ENCODE measurements at places on chromosomes 6 and 20. TPM values are rescaled to one million over a fixed set of nuclear protein-coding genes. Genes with fewer than 3 reads are reported as not detected.

DNA sequence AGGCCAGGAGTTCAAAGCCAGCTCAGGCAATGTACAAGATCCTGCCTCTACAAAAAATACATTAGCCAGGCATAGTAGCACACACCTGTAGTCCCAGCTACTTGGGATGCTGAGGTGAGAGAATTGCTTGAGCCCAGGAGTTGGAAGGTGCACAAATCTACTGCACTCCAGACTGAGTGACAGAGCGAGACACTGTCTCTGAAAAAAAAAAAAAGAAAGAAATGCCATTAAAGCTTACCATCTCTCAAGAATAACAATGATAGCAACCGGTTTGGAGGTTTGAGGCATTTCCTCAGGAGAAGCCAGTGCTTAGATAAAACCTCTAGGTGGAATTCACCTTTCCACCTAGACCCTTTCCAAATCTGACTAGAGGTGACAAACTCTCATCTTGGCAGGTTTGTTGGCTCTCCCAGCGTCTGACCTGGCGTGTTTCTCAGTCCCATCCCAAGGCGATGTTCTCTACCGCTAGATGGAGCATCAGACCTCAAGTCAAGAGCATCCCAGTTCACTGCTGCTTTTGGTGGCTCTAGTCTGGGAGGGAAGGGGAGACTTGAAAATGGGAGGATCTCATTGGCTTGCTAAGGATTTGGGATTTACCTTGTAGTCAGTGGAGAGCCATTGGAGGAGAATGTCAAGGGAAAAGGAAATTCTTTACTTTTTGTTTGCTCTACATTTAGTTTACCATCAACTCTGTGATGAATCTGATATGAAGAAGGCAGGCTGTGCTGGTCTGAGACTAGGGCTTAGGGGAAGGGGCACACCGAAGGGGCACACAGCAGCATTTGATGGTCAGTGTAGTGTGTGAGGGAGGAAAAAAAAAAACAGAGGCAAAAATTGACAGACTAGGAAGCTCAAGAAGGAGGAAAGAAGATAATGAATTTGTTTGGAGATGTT lies 67.9 kb downstream of the NCOA7 start:
- no peak overlapping the region for H3K27ac ChIP-seq
- peaks cover 3% of the 10 kb centered on the region for H3K4me1 ChIP-seq
- H3K4me3 ChIP-seq, result no peak overlapping the region

DNA sequence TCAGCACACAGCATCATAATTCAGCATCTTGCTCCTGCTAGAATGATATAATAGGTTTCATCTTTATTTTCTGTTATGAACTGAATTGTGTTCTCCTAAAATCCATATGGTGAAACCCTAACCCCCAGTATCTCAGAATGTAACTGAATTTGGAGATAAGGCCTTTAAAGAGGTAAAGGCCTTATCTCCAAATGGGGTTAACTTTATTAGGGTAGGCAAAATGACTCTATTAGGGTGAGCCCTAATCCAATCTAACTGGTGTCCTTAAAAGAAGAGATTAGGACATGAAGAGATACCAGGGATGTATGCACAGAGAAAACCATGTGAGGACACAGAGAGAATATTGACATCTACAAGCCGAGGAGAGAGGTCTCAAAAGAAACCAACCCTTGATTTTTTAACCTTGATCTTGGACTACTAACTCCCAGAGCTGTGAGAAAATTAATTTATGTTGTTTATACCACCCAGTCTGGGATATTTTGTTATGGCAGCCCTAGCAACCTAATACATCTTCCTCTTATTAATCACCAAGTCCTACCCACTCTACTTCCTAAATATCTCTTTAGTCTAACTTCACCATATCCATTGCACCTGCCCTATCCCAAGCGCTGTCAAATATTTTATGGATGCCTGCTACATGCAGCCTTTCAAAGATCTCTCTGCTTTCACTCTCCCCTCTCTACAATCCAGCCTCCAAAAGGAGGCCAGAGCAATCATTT lies 8.5 kb upstream of the MRS2 start:
- no peak overlapping the region for H3K4me3 ChIP-seq
- peaks cover 1% of the 10 kb centered on the region for H3K4me1 ChIP-seq
- H3K36me3 ChIP-seq, result no peaks in the 10 kb centered on the region
- peaks cover 13% of the 10 kb centered on the region for H3K27me3 ChIP-seq
- DNase-seq, result no peak
- H3K27ac ChIP-seq, result no peak overlapping the region

DNA sequence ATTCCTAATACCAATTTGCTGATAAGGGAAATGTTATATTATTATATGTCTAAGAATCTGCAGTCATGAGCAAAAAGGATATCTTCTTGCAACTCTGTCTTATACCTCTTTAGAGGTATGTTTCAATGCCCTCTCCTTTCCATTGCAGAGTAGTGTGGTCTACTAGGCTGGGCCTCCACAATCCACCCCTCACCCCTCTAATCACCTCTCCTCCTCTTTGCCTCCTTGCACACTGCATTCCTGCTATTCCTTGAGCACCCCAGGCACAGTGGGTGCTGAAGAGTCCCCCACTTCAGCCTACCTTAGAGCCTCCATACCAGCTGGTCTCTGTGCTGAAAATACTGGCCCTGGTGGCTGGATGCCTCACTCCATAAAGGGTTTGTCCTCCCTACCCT lies 26.9 kb downstream of the ARMC2 start:
- H3K4me1 ChIP-seq, result peaks cover 54% of the 10 kb centered on the region
- peaks cover 10% of the 10 kb centered on the region for H3K27me3 ChIP-seq
- H3K27ac ChIP-seq, result peak overlapping the region; percentile 81

DNA sequence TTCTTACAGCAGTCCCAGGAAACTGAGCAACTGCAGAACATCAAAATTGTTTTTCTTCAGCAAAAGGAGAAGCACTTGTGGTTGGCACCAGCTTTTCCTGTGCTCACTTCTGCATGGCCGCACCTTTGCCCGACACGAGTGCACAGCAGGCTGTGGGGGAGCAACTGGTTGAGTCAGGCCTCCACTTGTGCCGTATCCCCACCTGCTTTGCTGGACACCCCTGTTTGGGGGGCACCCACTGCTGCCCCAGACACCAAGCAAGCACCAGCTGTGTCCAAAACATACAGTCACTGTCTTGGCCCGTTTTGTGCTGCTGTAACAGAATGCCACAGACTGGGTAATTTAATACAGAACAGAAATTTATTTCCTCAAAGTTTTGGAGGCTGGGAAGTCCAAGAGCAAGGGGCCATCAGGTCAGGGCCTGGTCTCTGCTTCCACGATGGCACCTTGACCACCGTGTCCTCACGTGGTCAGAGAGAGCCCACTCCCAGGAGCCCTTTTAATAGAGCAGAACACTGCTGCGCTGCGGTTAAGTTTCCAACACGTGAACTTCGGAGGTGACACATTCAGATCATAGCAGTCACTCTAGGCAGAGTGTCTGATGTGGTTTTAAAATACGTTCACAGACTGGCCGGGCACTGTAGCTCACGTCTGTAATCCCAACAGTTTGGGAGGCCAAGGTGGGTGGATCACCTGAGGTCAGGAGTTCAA lies 8.7 kb upstream of the GMEB2 start:
- no peaks in the 10 kb centered on the region for H3K36me3 ChIP-seq
- peaks cover 45% of the 10 kb centered on the region for H3K4me1 ChIP-seq
- peak overlapping the region; percentile 45 for H3K4me3 ChIP-seq
- DNase-seq, result peak; percentile 76

GRCh38 chr6:138666636-138667035 lies 106.9 kb upstream of the CCDC28A start:
- peaks cover 5% of the 10 kb centered on the region for H3K27me3 ChIP-seq
- no peak for DNase-seq
- no peak overlapping the region for H3K27ac ChIP-seq
- no peaks in the 10 kb centered on the region for H3K36me3 ChIP-seq
- no peak overlapping the region for H3K4me3 ChIP-seq

PACSIN1 gene
- not detected for total RNA-seq

- H3K27me3 ChIP-seq, result no peaks in the 10 kb centered on the region
- H3K27ac ChIP-seq, result no peak overlapping the region
- DNase-seq, result no peak
These were observed 10.0 kb downstream of the TRERF1 start for GRCh38 chr6:42441697-42442081.

HLA-DQB1 gene
- total RNA-seq, result 2.7 TPM

GRCh38 chr6:166672624-166673206 lies 45.7 kb upstream of the RPS6KA2 start:
- H3K4me3 ChIP-seq, result no peak overlapping the region
- no peaks in the 10 kb centered on the region for H3K4me1 ChIP-seq
- no peak for DNase-seq
- H3K27ac ChIP-seq, result no peak overlapping the region
- H3K36me3 ChIP-seq, result no peaks in the 10 kb centered on the region
- peaks cover 11% of the 10 kb centered on the region for H3K27me3 ChIP-seq

CNR1 gene
- not detected for total RNA-seq

DNA sequence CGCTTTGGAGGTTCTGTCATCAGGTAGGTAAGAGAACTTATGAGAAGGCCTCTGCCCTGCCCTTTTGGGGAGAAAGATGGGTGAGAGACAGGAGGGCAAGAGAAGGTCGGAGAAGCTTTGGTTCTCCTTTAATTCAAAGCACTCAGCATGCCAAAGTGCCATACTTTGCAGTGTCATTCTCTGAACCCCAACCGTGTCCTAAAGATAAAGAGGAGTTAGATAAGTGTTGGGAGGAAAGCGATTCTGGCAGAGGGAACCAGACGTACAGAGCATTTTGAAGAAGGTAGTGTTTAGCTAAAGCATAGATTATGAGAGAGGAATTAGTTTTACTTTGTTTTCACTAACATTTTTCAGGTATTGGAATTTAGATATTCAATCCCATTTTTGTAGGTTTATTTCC lies 40.3 kb downstream of the NKAIN2 start:
- H3K27ac ChIP-seq, result no peak overlapping the region
- no peak overlapping the region for H3K4me3 ChIP-seq
- DNase-seq, result no peak
- H3K4me1 ChIP-seq, result no peaks in the 10 kb centered on the region

DEK gene
- total RNA-seq, result 198 TPM

DNA sequence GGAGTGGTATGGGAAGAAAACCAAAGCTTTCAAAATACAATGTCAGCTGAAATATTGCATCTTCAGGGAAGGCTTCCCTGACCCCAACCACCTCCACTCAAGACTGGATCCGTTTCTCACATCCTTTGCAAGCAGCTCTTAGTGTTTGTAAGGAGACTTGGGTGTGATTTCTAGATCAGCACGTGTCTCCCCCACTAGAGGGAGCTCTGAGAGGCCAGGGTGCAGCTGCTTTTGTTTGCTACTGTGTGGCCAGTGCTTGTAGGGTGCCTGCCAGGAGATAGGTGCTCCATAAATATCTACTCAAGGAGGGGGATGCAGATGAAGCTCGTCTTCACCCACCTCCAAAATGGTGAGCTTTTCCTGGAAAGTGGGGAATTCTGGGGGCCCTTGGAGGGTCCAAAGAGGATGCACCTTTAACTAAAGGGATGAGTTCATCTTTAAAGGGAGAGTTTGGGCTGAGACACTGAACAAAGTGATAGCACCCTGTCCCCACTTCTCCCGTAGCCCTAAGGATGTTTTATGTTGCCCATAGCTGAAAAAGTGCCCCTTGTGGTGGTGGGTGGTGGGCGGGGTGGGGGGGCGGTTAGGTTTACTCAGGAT lies 52.6 kb upstream of the MAFB start:
- peak; percentile 31 for DNase-seq
- H3K27me3 ChIP-seq, result peaks cover 10% of the 10 kb centered on the region
- H3K36me3 ChIP-seq, result no peaks in the 10 kb centered on the region
- no peaks in the 10 kb centered on the region for H3K4me1 ChIP-seq
- H3K4me3 ChIP-seq, result no peak overlapping the region

C6orf118 gene
- not detected for total RNA-seq

- DNase-seq, result peak; percentile 48
- H3K4me3 ChIP-seq, result peak overlapping the region; percentile 94
- H3K27me3 ChIP-seq, result peaks cover 28% of the 10 kb centered on the region
These were observed 91.3 kb upstream of the PRDM1 start for GRCh38 chr6:105994591-105995390.

- peaks cover 2% of the 10 kb centered on the region for H3K4me1 ChIP-seq
- no peak for DNase-seq
- no peaks in the 10 kb centered on the region for H3K36me3 ChIP-seq
These were observed 216.5 kb upstream of the RREB1 start for GRCh38 chr6:6891125-6891721.

- no peaks in the 10 kb centered on the region for H3K27me3 ChIP-seq
- no peak overlapping the region for H3K4me3 ChIP-seq
- H3K27ac ChIP-seq, result peak overlapping the region; percentile 89
- H3K36me3 ChIP-seq, result peaks cover 19% of the 10 kb centered on the region
These were observed 34.8 kb upstream of the MYB start for GRCh38 chr6:135146162-135146934.

DNA sequence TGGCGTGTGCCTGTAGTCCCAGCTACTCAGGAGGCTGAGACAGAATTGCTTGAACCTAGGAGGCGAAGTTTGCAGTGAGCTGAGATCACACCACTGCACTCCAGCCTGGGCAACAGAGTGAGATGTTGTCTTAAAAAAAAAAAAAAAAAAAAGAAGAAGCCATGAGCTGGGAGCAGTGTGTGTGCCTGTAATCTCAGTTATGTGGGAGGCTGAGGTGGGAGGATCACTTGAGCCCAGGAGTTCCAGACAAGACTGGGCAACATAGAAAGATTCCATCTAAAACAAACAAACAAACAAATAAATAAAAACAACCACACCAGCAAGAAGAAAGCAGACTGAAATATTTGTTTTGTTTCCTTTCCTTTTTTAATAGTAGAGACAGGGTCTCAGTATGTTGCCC lies 62.2 kb upstream of the KIF13A start:
- H3K27me3 ChIP-seq, result peaks cover 3% of the 10 kb centered on the region
- H3K4me3 ChIP-seq, result no peak overlapping the region
- H3K36me3 ChIP-seq, result no peaks in the 10 kb centered on the region
- DNase-seq, result no peak
- H3K4me1 ChIP-seq, result peaks cover 3% of the 10 kb centered on the region

TMEM217 gene
- 4.8 TPM for total RNA-seq

- no peaks in the 10 kb centered on the region for H3K36me3 ChIP-seq
- H3K27ac ChIP-seq, result no peak overlapping the region
- no peak for DNase-seq
These were observed 159.6 kb upstream of the PMEPA1 start for GRCh38 chr20:57869291-57869950.

PROKR2 gene
- not detected for total RNA-seq

TAAR9 gene
- not detected for total RNA-seq

- peaks cover 5% of the 10 kb centered on the region for H3K27me3 ChIP-seq
- H3K36me3 ChIP-seq, result no peaks in the 10 kb centered on the region
These were observed 15.6 kb downstream of the VGLL2 start for GRCh38 chr6:117280922-117281321.

All from activated T-helper 2 cell treated with anti-CD3 and anti-CD28 coated beads, Interferon-gamma antibody, Interleukin-2, Interleukin-4, amounts not matched to agents 10 μg/mL and 5 μg/mL and 100 μg/mL, durations not matched to agents 14 hours and 24 hours and 36 hours (primary cell).